Neural crest cell (in vitro differentiated cells): ENCODE measurements at places on chromosomes 4 and X.

DNA sequence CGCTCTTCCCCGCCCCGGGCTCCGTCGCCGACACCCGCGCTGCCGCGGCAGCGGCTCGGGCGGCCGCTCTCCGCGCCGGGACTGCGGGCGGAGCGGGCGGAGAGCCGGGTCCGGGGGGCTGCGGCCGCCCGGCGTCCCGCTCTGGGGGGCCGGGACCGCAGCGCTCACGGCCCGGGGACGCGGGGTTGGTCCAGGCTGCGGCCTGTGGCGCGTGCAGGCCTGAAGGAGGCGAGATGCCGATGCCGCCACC lies 492 bp downstream of the GALNT7 start:
- peaks cover 36% of the 10 kb centered on the region for H3K4me1 ChIP-seq
- no peak overlapping the region for H3K27ac ChIP-seq
- no peak for DNase-seq
- no peaks in the 10 kb centered on the region for H3K27me3 ChIP-seq

GRCh38 chr4:33886356-33886755 lies 2358.0 kb downstream of the ARAP2 start:
- no peak overlapping the region for H3K27ac ChIP-seq
- H3K27me3 ChIP-seq, result no peaks in the 10 kb centered on the region
- H3K4me3 ChIP-seq, result no peak overlapping the region
- H3K4me1 ChIP-seq, result no peaks in the 10 kb centered on the region

- peak overlapping the region; percentile 27 for H3K27ac ChIP-seq
- H3K27me3 ChIP-seq, result no peaks in the 10 kb centered on the region
Observed at GRCh38 chr4:23882976-23883531, 6.8 kb downstream of the PPARGC1A start.

DNA sequence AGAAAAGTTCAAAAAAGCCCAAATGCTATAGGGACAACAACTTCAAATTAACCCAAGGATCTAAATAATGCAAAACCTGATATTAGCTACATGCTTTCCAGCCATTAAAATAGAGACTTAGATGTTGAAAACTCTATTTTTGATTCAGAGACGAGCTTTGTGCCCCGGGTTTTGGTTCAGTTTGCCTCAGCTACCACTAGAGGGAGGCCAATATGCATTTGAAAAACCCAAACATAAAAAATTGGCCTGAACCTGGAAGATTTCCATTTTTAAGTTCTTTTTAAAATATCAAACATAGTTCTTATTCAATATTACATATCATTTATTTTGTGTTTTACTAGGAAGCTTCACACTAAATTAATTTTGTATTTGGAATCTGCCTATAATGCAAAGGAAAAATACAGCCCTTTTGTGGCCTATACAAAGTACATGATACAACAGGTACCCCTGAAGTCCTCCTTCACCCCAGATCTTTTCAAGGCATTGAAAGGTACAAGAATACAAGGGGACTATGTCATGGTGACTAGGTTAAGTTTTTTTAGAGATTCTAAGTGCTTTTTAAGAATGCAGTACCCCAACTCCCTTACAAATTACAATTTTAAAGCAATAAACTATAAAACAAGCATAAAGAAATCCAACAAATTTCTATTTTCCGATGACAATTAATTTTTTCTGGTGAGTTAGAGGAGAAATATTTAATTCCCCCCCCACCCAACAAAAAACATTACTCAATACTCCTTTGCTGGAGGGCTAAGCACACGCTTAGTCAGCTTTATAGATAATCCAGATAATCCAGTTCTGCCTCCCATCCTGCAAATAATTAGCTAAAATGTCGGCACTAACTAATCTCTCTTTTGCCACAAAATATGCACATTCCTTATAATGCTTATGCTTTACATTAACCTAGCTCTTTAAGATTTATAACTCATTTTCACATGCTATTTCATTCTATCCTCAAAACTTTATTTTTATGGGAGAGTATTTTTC lies 97.7 kb upstream of the PTPN13 start:
- H3K4me1 ChIP-seq, result peaks cover 20% of the 10 kb centered on the region
- H3K27me3 ChIP-seq, result no peaks in the 10 kb centered on the region
- peak; percentile 28 for DNase-seq
- no peaks in the 10 kb centered on the region for H3K36me3 ChIP-seq

GRCh38 chrX:11064851-11065600 lies 46.1 kb upstream of the HCCS start:
- no peak for DNase-seq
- no peaks in the 10 kb centered on the region for H3K27me3 ChIP-seq
- H3K4me1 ChIP-seq, result no peaks in the 10 kb centered on the region
- H3K36me3 ChIP-seq, result no peaks in the 10 kb centered on the region

GRCh38 chrX:63934160-63934559 lies 149.1 kb upstream of the ARHGEF9 start:
- H3K27me3 ChIP-seq, result no peaks in the 10 kb centered on the region
- no peak overlapping the region for H3K4me3 ChIP-seq
- H3K4me1 ChIP-seq, result peaks cover 4% of the 10 kb centered on the region
- no peaks in the 10 kb centered on the region for H3K36me3 ChIP-seq
- H3K27ac ChIP-seq, result no peak overlapping the region
- no peak for DNase-seq

DNA sequence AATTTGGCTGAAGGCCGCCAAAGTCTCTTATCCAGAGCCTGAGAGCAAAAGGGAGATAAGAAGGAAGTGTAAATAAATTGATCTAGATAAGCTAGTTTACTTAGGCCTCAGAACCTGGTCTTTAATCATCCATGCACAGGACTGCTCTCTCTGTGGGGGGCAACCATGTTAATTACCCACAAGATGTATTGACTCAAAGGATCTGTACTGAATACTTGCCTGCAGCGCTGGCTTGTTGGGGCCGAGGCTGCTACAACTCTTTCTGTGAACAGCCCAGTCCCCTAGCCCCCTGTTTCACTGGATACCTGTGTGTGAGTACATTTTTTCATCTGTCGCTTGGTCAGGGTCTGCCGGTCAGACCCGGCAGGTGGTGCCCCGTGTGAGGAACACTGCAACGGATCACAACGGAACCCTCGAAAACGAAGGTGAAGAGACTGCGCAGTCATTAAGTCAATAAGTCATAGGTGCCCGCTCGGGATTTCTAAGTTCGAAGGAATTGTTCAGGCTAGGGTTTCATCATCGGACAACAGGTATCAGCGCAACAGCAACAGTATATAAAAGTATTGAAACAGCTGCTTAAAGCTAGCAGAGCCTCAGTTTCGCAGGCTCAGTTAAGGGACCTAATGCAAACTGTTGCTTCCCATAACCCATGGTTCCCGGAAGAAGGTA lies 8.3 kb downstream of the MAGEA11 start:
- no peak overlapping the region for H3K27ac ChIP-seq
- H3K4me3 ChIP-seq, result no peak overlapping the region
- DNase-seq, result no peak
- H3K36me3 ChIP-seq, result no peaks in the 10 kb centered on the region
- H3K27me3 ChIP-seq, result no peaks in the 10 kb centered on the region
- peaks cover 5% of the 10 kb centered on the region for H3K4me1 ChIP-seq

- peak overlapping the region; percentile 67 for H3K27ac ChIP-seq
- H3K4me1 ChIP-seq, result peaks cover 11% of the 10 kb centered on the region
- H3K4me3 ChIP-seq, result no peak overlapping the region
- no peaks in the 10 kb centered on the region for H3K27me3 ChIP-seq
- H3K36me3 ChIP-seq, result no peaks in the 10 kb centered on the region
- no peak for DNase-seq
Observed at GRCh38 chrX:136689436-136689835, 41.5 kb downstream of the CD40LG start.

DNA sequence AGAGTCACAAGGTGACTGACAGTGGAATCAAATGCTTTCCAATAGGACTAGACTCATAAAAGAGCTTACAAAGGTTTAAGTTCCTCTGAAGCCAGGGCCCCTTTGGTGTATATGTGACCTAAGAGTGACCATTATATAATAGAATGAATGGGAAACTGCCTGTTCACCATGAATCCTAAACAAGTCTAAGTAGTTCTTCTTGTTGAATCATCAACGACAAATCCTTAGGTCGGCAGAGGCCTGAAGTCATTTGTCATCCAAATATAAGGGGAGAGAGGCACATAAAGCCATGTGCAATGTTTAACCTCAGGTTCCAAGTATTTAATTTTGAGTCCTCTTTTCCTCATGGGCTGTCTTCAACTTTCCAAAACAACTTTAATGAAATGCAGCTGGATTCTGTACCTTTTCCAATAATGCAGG lies 122.4 kb downstream of the RASL11B start:
- H3K27ac ChIP-seq, result no peak overlapping the region
- no peak overlapping the region for H3K4me3 ChIP-seq
- H3K4me1 ChIP-seq, result peaks cover 22% of the 10 kb centered on the region
- no peaks in the 10 kb centered on the region for H3K36me3 ChIP-seq

DNA sequence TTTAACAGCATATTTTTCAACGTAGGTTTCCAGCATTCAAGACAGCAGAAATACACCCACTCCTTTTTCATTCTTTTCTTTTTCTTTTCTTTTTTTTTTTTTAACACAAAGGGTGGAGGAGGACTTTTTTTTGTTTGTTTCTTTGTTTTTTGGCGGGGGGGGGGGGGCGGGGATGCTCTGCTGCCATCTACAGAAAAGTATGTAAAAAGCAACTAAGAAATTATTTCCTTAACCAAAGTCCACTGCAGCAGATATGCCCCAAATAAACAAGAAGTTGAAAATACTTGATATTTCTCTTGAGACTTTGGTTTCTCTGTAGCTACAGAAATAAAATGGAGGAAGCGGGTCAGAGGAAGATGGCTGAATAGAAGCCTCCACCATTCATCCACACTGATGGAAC lies 63.2 kb upstream of the PBDC1 start:
- no peaks in the 10 kb centered on the region for H3K27me3 ChIP-seq
- no peaks in the 10 kb centered on the region for H3K36me3 ChIP-seq

DNA sequence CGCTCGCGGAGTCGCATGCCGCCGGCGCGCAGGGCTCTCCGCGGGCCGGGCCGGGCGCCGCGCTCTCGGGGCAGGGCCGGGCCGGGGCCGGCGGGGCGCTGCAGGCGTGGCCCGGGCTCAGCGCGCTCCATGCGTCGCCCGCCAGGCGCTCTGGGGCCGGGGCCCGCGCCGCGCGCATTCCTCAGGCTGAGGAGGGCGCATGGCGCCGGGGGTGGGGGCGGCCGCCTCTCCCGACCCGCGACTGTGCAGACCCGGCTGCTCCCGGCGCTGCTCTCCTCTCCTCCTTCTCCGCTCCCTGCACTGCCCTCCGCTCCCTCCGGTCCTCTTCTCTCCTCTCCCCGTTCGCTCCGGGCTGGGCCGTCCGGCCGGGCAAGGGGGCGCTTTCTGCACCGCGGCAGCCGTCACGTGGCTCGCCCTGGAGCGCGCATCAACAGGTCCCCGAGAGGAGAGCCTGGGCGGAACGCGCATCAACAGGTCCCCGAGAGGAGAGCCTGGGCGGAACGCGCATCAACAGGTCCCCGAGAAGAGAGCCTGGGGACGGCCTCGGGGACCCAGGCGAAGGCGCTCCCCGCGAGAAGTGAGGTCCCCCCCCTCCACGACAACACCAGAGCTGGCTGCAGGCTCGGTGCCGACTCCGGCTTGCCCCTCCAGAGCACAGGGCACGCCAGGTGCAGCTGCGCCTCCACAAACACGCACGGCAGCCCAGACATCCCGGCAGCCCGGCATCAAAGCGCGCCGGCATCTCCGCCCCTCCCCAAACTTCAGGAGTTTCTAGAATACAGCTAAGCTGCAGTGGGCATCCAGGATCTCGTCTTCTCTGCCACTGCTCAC lies 12.9 kb downstream of the PPP2R3B start:
- DNase-seq, result peak; percentile 35
- H3K36me3 ChIP-seq, result no peaks in the 10 kb centered on the region
- H3K4me3 ChIP-seq, result peak overlapping the region; percentile 80

- no peak overlapping the region for H3K27ac ChIP-seq
- no peaks in the 10 kb centered on the region for H3K27me3 ChIP-seq
- H3K4me3 ChIP-seq, result no peak overlapping the region
Observed at GRCh38 chrX:69320116-69320515, 154.9 kb upstream of the PJA1 start.

- no peak overlapping the region for H3K4me3 ChIP-seq
- H3K36me3 ChIP-seq, result no peaks in the 10 kb centered on the region
- no peak overlapping the region for H3K27ac ChIP-seq
- no peaks in the 10 kb centered on the region for H3K27me3 ChIP-seq
- H3K4me1 ChIP-seq, result peaks cover 42% of the 10 kb centered on the region
- no peak for DNase-seq
Observed at GRCh38 chr4:82754513-82755165, 44.0 kb downstream of the SCD5 start.

- DNase-seq, result no peak
- no peaks in the 10 kb centered on the region for H3K27me3 ChIP-seq
- no peaks in the 10 kb centered on the region for H3K36me3 ChIP-seq
- H3K4me3 ChIP-seq, result no peak overlapping the region
Observed at GRCh38 chr4:111546881-111547280, 598.4 kb upstream of the FAM241A start.

DNA sequence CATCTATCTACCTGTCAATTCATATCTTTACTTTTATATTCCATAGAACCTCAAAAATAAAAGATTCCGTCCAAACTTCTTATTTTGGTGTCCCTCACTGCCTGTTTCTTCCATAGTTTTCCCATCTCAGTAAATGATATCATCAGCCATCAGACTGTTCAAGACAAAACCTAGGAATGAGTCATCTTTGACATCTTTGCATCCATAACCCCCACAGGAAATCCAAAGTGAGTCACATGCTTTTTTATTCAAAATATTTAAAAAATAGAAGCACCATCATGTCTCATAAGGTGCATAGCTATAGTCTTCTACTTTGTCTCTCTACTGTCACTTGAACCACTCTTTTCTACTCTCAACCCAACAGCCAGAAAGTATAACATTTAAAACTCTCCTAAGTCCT lies 29.9 kb upstream of the CXXC4 start:
- no peak overlapping the region for H3K4me3 ChIP-seq
- H3K27me3 ChIP-seq, result no peaks in the 10 kb centered on the region
- H3K27ac ChIP-seq, result no peak overlapping the region

DNA sequence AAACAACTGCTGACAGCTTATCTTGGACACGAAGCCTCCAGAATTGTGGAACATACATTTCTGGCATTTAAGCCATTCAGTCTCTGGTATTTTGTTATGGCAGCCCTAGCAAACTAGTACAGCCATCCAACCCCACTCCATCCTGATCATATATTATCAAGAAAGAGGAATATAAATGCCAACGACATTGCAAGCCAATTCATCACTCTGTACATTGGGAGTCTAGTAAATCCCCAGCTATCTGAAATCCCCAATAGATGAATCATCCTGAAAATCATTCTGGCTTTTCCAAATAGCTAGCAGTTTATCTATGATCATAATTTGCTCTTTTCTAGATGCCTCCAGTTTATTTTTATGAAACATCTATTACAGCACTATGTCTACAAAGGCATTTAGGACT lies 41.1 kb downstream of the FRMD7 start:
- no peak overlapping the region for H3K4me3 ChIP-seq
- peaks cover 3% of the 10 kb centered on the region for H3K27me3 ChIP-seq
- H3K27ac ChIP-seq, result no peak overlapping the region

- H3K36me3 ChIP-seq, result no peaks in the 10 kb centered on the region
- DNase-seq, result no peak
- no peak overlapping the region for H3K27ac ChIP-seq
- H3K4me1 ChIP-seq, result no peaks in the 10 kb centered on the region
- no peak overlapping the region for H3K4me3 ChIP-seq
- no peaks in the 10 kb centered on the region for H3K27me3 ChIP-seq
Observed at GRCh38 chrX:17520016-17520615, 145.1 kb downstream of the NHS start.

GRCh38 chrX:152428120-152428519 lies 23.0 kb downstream of the GABRA3 start:
- no peak overlapping the region for H3K4me3 ChIP-seq
- no peaks in the 10 kb centered on the region for H3K4me1 ChIP-seq
- H3K27ac ChIP-seq, result no peak overlapping the region
- H3K36me3 ChIP-seq, result no peaks in the 10 kb centered on the region
- H3K27me3 ChIP-seq, result no peaks in the 10 kb centered on the region
- no peak for DNase-seq

GRCh38 chr4:15234856-15235126 lies 193.0 kb upstream of the C1QTNF7 start:
- no peak for DNase-seq
- peaks cover 18% of the 10 kb centered on the region for H3K4me1 ChIP-seq
- H3K27me3 ChIP-seq, result no peaks in the 10 kb centered on the region
- no peak overlapping the region for H3K4me3 ChIP-seq
- H3K36me3 ChIP-seq, result no peaks in the 10 kb centered on the region
- H3K27ac ChIP-seq, result no peak overlapping the region
